ENCODE measurements at places on chromosomes 6 and 20. TPM values are rescaled to one million over a fixed set of nuclear protein-coding genes. Genes with fewer than 3 reads are reported as not detected.

The C6orf58 gene
- polyA plus RNA-seq: not detected

The ZGPAT gene
- 71.7 TPM for polyA plus RNA-seq

The SAMD10 gene
- 34.2 TPM for polyA plus RNA-seq

The SLC17A2 gene
- polyA plus RNA-seq: not detected

The TNFRSF21 gene
- 0.43 TPM for polyA plus RNA-seq

The PRDM13 gene
- not detected for polyA plus RNA-seq

The MEP1A gene
- polyA plus RNA-seq: not detected

The C20orf202 gene
- polyA plus RNA-seq: 0.07 TPM

The CNR1 gene
- polyA plus RNA-seq: 4.8 TPM

The ADA gene
- 10.0 TPM for polyA plus RNA-seq

The BPIFB2 gene
- polyA plus RNA-seq: not detected

The FAM83D gene
- polyA plus RNA-seq: 0.82 TPM

The ADAM33 gene
- polyA plus RNA-seq: not detected

The ID4 gene
- polyA plus RNA-seq: not detected

The TREML2 gene
- polyA plus RNA-seq: 51.1 TPM

The SPATA2 gene
- 27.1 TPM for polyA plus RNA-seq
